Inflammatory macrophage treated with lipopolysaccharide for 1 hour (primary cell): ENCODE measurements at places on chromosomes 2 and 18.

DNA sequence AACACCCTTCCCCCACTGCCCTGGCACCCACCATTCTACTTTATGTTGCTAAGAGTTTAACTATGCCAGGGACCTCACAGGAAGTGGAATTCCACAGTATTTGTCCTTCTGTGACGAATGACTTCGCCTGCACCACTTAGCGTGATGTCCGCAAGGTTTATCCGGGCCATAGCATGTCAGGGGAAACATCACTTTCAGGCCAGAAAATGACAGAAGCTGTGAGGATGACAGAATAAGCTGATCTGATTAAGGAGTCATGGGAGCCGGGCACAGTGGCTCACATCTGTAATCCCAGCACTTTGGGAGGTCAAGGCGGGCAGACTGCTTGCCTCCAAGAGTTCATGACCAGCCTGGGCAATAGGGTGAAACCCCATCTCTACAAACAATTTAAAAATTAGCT lies 248.8 kb downstream of the EIPR1 start:
- no peak for DNase-seq

GRCh38 chr2:119414894-119415293 lies 16.8 kb upstream of the TMEM37 start:
- no peak for DNase-seq

DNA sequence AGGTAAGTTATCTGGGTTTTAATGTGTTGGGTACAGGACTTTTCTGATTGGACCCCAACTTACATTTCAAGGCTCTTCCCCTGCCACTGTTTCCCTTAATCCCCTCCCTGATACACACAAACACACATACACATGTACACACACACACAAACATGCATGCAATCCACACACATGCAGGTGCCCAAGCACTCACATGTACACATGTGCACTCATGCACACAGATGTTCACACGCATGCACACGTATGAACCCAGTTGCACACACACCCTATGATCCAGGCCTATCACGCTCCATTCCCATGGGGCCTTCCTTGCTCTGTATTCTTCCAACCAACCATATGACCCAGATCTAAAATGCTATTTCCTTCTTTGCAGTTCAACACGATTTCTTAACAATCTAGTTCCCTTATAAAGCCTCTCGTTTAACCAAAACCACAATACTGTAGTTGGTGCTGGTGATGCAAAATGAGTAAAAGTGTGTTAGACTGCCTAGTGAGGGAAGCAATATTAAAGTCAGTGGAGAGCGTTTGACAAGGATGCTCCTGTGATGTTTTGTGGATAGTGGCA lies 11.1 kb downstream of the SERPINB8 start:
- peak; percentile 55 for DNase-seq

DNA sequence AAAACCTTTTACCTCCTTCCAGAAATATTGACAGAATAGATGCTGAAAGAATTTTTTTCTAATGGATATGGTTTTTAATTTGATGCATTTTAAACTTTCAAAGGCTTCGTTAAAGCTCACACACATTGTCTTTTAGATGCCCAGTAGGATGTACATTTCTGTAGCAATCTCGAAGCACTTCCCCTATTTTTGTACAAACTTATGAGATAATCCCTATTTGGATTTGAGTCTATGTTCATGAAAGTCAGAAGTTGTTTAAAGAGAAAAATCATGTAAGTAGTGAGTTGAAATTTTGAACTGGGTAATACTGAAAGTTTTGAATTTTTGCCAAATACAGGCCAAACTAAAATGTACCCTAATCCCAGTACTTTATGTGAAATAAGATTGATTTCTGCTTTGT lies 38.1 kb upstream of the MMADHC start:
- peak; percentile 7 for DNase-seq

- peak; percentile 5 for DNase-seq
These were observed 53.6 kb downstream of the FAM228A start for GRCh38 chr2:24228470-24228869.

GRCh38 chr18:41025666-41026065 lies 929.4 kb upstream of the PIK3C3 start:
- DNase-seq: no peak

- no peak for DNase-seq
These were observed 99.9 kb downstream of the CPO start for GRCh38 chr2:207039225-207039624.

GRCh38 chr2:67839668-67840067 lies 223.1 kb downstream of the C1D start:
- DNase-seq: no peak

- DNase-seq: no peak
These were observed 93.2 kb downstream of the KCNS3 start for GRCh38 chr2:17971531-17972125.

- DNase-seq: no peak
These were observed 38.5 kb upstream of the STPG4 start for GRCh38 chr2:47193607-47194006.

- no peak for DNase-seq
These were observed 138.2 kb downstream of the VAPA start for GRCh38 chr18:10051877-10052631.

GRCh38 chr18:48928787-48929186 lies 22.0 kb downstream of the SMAD7 start:
- no peak for DNase-seq

- DNase-seq: no peak
These were observed 235.2 kb upstream of the LINC00305 start for GRCh38 chr18:64384101-64384500.

- DNase-seq: no peak
These were observed 57.5 kb downstream of the PAX3 start for GRCh38 chr2:222241128-222241870.

DNA sequence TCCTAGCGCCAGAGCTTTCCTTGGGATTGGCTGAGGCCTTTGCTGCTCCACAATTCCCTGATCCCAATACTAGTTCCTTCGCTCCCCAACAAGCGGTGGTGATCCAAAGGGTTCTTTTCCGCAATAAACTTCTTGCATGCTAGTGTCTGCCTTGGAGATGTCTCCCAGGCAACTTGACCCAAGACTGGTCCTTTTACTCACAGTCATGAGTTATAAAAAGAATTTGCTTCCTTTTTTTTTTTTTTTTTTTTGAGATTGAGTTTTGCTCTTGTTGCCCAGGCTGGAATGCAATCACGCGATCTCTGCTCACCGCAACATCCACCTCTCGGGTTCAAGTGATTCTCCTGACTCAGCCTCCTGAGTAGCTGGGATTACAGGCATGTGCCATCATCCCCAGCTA lies 89.8 kb upstream of the SP3 start:
- DNase-seq: peak; percentile 68

GRCh38 chr2:111205774-111206173 lies 85.1 kb downstream of the BCL2L11 start:
- no peak for DNase-seq

GRCh38 chr2:169765523-169765922 lies 31.9 kb downstream of the KLHL23 start:
- DNase-seq: no peak

DNA sequence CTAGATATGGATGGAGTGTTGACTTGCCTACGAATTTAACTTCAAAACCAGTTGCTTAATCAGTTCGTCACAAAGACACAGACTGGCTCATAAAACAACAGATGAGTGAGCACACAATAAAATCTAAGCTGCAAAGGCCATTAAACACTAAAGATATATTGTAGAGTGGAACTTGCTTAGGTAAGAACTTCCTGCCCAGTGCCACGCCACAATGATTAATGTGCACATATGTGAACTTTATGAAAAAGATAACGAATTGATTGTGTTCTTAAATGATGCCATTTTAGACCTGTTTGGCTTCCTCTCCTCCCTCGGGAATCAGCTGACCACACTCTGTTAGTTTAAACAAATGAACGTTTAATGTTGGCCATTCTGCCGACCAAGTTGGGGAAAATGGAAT lies 2031.3 kb upstream of the CELF4 start:
- DNase-seq: no peak

- no peak for DNase-seq
These were observed 214.4 kb downstream of the FHOD3 start for GRCh38 chr18:36511791-36512352.

DNA sequence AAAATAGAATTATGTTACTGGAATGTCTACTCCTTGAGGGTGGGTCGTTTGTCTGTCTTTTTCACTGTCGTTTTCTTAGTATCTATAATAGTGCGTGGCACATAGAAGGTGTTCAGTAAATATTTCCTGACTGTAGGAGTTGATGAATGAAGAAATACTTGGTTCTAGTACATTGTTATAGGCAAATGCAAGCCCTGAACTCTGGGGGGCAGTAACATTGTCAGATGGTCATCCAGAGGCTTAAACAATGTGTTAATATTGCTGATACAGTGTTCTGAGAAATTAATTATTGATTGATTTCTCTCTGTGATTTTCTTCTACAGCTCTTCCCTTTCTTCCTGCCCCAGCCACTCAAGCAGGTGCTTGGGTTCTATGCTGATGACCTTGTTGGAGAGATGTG lies 24.4 kb upstream of the THOC1 start:
- no peak for DNase-seq

DNA sequence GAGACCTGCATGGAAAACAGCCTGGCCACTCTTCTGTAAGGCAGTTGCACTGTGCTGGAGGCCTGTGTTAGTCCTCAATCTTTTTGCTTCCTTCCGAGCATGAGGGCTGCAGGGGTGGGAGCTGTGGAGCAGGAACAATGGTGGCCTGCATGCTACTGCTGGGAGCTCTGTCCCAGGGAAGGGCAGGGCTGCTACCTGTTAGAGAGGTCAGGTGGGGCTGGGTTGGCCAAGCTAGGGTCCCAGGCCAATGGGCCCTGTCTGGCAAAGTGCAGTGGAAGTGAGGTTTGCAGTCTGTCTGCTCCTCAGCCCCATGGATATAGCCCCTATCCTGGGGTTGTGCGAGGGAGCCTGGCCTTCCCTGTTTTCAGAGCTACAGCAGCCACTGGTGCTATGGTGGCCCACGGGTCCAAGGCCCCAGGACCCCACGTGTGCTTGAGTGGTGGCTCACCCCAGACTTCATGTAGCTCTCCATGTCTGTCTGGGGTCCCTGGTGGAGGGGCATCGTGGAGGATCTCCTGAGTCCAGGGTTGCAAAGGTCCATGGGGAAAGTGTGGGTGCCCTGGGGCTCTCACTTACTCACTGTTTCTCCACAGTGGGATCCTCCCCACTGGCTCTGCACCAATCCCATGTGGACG lies 1212.6 kb upstream of the NXPH2 start:
- DNase-seq: no peak

DNA sequence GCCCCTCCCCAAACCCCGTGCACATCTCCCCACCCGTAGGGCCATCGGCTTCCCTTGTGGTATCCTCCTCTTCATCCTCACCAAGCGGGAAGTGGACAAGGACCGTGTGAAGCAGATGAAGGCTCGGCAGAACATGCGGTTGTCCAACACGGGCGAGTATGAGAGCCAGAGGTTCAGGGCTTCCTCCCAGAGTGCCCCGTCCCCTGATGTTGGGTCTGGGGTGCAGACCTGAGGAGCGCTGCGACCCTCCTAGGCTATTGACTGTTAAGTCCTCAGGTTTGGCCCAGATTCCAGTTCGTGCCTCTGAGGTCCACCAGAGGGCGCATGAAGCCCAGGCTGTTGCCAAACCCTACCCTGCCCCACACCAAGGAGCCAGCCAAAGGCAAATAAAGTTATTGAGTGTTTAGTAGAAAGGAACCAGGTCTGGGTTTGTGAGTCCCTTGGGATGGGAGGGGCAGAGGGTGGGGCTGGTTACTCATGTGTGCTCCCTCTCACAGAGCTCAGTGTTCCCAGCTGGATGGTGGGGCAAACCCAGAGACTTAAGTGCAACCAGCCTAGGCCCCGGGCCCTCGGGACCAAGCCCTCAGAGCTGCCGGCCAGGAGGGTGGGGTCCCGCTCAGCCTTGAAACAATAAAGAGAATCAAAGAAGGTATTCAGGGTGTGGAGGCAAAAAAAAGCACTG lies 2.4 kb downstream of the PNKD start:
- peak; percentile 73 for DNase-seq

GRCh38 chr2:174633623-174633930 lies 36.0 kb upstream of the WIPF1 start:
- no peak for DNase-seq

- DNase-seq: no peak
These were observed 491.0 kb upstream of the NXPH2 start for GRCh38 chr2:139271149-139271548.

GRCh38 chr2:85066874-85067351 lies 66.3 kb upstream of the TCF7L1 start:
- DNase-seq: no peak

- no peak for DNase-seq
These were observed 53.7 kb upstream of the PARD3B start for GRCh38 chr2:204491528-204491927.

- DNase-seq: no peak
These were observed 74.1 kb downstream of the VAPA start for GRCh38 chr18:9987931-9988330.

GRCh38 chr18:27395752-27396151 lies 210.6 kb upstream of the CHST9 start:
- DNase-seq: no peak

DNA sequence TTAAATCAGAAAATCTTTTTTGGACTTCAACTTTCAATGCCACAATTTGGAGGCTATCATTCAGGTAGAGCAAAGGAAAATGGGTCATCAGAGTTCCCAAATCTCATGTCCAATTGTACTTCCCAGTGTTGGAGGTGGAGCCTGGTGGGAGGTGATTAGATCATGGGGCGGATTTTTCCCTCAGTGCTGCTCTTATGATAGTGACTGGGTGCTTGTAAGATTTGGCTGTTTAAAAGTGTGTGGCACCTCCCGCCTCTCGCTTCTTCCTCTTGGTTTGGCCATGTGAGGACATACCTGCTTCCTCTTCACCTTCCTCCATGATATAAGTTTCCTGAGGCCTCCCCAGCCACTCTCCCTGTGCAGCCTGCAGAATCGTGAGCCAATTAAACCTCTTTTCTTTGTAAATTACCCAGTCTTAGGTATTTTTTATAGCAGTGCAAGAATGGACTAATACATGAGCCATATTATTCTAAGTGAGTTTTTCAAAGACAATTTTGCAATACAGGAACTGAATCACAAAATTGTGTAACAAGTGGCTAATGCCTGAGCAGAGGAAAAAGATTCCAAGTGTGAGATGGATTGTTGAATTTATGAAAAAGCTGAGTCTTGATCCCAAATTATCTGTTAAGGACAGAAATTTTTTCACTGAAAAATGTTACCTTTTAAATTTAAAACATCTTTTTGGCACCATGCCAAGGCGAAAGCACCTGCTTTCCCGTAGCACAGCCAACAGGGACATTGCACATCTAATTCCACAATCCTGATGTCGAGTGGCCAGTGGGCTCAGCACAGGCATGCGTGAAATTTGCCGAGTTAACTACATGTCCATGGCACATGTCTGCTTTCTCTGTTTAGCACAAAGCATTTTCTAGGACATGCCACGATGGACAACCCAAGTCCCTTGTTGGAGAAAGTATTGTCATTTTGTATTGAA lies 150.9 kb downstream of the COL6A3 start:
- DNase-seq: peak; percentile 84

GRCh38 chr2:237012577-237013267 lies 73.0 kb upstream of the COPS8 start:
- DNase-seq: no peak

- DNase-seq: peak; percentile 97
These were observed at the start of gene NFE2L2 for GRCh38 chr2:177264693-177265587. TSS of gene NFE2L2 (minus strand) at chr2:177264727. CDS start at chr2:177264576, 151 bp downstream.

- DNase-seq: peak; percentile 94
These were observed 34.0 kb downstream of the IL1R2 start for GRCh38 chr2:102025583-102026267.
